ENCODE measurements at places on chromosomes 7 and 10.
A peak's percentile ranks its signal among the peaks of the same experiment; 100 is the strongest.

- peak; percentile 90 for DNase-seq
Measured at GRCh38 chr10:22345301-22346095, at the start of gene SPAG6. Gene SPAG6, plus strand, starts transcription at chr10:22345496. Its CDS starts 116 bp downstream, at chr10:22345612.

- DNase-seq = no peak
Measured at GRCh38 chr7:28356619-28357018, 55.7 kb upstream of the CREB5 start.

DNA sequence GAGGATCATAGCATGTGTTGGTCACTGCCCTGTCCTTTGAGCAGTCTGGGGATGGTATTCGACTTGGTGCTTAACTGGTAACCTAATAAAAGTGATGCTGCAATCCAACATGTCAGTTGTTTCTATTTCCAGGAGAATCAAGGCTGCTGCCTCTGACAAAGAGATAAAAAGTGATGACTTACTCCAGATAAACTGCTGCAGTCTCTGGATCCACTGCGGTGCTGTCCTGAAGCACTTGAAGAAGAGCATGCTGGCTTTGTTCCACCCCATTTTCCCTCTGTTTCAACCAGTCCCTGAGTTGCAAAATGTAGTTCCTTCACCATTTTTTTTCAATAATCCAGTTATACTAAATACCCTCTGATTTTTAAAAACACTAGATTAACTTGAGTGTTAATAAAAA, 403.5 kb upstream of the ANKRD30A start:
- no peak for DNase-seq

DNA sequence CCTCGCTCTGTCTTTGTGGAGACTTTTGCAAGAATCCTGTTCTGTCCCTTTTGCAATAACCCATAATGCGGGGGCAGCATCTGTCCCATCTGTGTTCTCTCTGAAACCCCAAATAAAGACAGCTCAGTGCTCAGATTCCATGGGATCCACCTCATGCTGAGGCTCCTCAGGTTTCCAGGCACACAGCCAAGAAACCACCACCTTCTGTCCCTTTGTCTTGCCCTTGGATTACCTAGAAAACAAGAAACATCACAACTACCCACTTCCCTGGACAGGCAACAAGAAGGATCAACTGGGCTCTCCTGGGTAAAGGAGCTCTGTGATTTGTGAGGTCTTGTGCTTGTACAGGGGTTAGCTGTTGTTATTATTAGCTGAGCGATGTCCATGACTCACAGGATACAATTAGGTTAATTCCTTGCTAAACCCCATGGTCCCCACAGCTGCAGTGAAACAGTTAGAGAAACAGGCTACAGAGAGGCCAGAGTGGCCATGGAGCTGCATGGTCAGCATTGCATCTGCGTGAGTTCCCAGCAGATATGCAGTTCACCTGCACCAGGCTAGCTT, 50.2 kb downstream of the CXCL12 start:
- no peak for DNase-seq

GRCh38 chr10:77500754-77501151, 136.9 kb downstream of the KCNMA1 start:
- DNase-seq = no peak

DNA sequence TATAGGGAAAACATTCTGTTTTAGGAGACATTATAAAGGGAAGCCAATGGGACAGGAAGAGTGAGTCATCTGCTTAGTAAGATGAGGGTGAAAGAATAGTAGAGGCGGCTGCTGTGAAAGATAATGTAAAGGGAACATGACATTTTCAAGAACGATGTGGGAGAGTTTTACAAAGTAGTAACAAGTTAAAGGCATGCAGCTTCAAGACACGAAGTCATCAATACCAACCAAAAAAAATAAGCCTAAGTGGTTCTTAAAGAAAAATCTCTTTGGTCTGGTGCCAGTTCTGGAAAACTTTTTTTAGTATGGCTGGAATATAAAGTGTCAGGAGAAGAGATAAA, 6.1 kb downstream of the GSTO1 start:
- no peak for DNase-seq

GRCh38 chr10:119403921-119404320, 138.6 kb downstream of the RGS10 start:
- no peak for DNase-seq

DNA sequence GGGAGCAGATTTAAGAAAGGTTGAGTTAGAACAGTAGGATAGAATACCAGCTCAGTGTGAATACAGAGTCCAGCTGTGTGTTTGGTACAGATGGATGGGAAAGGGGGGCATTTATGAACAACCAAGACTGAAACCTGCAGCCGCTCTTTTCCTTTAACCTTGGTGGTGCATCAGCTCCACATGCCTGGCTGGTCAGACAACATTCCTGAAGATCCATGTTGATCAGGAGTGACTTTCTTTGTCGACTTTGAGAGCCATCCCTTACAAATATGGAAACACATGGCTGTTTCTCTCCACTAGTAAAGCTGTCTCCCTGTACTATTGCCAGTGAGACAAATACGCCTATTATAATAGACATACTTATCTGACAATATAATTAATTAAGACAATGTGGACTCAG, 476.5 kb upstream of the IGFBP3 start:
- no peak for DNase-seq

DNA sequence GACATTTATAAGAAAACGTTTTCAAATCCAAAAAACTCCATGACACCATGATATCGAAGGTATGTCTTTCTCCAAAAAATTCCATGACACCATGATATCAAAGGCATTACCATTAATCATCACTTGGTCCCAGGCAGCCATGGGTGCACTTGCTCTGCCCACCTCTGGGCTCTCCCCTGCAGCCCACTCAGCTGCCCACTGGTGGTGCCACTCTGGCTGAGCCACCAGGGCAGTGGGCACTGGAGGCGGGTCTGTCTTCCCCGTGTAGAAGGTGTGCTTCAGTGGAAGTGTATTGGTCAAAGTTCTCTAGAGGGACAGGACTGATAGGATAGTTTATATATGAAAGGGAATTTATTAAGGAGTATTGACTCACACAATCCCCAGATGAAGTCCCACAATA, 240.4 kb downstream of the KLF6 start:
- no peak for DNase-seq

- DNase-seq = peak; percentile 52
Measured at GRCh38 chr10:42769673-42770072, 12.9 kb upstream of the BMS1 start.

DNA sequence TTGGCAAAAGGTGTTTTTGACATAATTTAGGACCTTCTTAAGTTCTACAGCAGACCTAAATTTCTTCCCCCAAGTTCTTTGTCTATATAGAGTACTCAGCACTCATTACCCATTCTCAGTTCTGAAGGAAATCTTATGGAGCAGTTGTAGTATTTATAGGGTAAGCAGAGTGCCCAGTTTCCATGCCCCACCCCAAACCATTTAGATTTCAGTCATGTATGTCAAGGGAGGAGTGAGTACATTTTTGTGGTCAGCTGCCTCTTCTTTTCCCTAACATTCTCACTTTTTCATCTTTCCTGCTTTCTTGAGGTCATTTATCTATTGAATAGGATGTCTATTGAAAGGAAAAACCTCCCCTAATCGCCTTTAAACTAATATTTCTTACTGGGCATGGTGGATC, 83.3 kb downstream of the KAT6B start:
- DNase-seq = no peak

DNA sequence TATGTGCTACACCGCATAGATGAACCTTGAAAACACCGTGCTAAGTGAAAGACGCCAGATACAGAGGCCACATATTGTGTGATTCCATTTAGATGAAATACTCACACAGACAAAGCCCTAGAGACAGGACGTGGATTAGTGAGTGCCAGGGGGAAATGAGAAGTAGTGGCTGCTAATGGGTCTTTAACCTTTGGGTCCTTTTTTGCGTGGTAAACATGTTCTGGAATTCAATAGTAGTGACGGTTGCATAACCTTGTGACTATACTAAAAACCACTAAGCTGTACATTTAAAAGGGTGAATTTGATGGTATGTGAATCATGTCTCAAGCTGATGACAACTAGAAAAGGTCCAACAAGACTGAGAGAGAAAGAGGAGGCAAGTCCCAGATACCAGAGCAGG, 15.6 kb downstream of the SMKR1 start:
- DNase-seq = no peak

DNA sequence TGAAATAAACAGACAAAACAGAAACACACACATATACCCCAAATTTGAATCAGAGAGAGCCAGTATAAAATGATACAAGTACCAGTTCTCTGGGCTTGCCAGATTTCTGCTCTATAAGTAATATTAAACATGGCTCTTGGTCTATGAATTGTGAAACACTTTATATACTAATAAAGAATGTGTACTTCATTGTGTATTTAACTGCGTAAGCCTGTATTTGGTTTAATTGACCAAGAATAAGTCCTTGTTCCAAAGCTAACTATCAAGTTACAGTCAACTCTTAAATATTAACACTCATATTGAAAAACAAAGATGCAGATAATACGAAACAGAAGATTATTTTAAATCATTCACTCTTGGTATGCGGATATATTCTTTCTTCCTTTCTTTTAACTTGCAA, 8.7 kb downstream of the FGFR2 start:
- no peak for DNase-seq

GRCh38 chr10:132062116-132062515, 3.6 kb upstream of the JAKMIP3 start:
- DNase-seq = no peak

DNA sequence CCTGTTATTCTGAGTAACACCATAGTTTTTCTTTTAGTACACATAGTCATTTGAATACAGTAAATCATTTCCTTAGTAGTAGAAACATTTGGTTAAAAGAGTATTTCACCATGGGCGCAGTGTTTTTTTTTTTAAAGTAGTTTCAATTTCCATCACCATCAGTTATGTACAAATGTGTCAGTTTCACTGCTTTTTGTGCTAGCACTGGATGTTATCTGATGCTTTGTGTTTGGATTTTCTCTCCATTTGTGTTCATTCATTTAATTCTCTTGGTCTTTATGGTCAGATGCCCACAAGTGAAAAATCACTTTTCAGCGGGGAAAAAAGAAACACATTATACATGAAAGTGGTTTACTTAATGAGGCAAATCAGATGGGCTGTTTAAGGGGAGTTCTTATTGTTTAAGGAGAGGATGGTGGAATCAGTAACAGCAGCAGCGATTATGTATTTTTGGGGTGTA, 16.0 kb upstream of the HK1 start:
- DNase-seq = no peak

- DNase-seq = no peak
Measured at GRCh38 chr7:91247500-91247899, 16.7 kb upstream of the FZD1 start.

DNA sequence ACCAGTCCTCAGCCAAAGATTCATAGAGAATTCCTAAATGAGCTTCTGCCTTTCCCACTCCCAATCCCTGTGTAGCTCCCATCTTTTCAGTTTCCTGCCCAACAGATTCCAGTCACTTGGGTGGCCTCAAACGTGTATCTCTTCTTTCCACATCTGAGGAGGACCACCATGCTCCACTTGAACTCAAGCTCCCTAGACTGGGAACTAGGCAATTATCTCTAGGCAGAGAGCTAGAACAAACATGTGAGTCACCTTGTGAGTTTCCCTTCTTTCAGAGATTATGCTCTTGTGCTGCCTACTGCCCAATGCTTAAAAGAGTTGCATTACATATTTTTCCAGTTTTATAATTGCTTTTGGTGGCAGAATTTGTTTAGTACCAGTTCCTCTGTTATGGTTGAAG, 178.0 kb downstream of the MDFIC start:
- DNase-seq = no peak

GRCh38 chr7:55425141-55425752, 60.1 kb downstream of the LANCL2 start:
- no peak for DNase-seq

- DNase-seq = no peak
Measured at GRCh38 chr7:19665399-19666008, 43.3 kb downstream of the POLR1F start.

GRCh38 chr7:24769851-24770250, 12.6 kb upstream of the GSDME start:
- DNase-seq = no peak

- DNase-seq = no peak
Measured at GRCh38 chr10:69842020-69842419, 40.3 kb downstream of the COL13A1 start.

DNA sequence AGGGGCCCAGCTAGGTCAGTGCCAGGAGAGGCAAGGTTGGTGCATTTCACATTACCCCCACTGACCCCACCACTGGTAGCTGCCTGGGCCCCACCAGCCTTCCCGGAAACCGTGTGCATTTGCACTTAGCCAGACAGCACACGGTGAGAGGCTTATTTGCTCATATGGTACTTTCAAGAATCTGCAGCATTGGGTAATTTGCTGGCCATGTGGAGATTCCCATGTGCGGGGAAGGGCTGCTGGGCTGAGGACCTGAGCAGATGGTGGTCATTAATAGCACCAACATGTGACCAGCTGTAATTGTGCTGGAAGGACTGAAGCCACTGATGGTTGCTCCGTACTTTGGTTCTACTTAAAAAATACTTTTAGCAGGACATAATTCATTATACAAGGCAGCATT, 323.8 kb downstream of the DPP6 start:
- no peak for DNase-seq

DNA sequence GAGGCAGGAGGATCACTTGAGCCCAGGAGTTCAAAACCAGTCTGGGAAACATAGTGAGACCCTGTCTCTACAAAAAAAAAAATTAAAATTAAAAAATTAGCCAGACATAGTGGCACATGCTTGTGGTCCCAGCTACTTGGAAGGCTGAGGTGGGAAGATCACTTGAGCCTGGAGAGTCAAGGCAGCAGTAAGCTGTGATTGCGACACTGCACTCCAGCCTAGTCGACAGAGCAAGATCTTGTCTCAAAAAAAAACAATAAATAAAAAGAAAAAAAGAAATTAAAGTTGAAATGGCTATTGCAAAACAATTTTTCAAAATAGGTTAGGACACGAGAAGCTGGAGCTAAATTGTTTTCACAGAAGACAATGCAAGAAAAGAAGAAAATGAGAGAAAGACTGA, 379.0 kb upstream of the RNF32 start:
- DNase-seq = no peak

GRCh38 chr7:35701287-35701900, 6.5 kb upstream of the HERPUD2 start:
- DNase-seq = no peak

- no peak for DNase-seq
Measured at GRCh38 chr10:74910976-74911350, 84.6 kb downstream of the KAT6B start.

GRCh38 chr7:29435167-29435566, 128.5 kb upstream of the PRR15 start:
- DNase-seq = no peak

- no peak for DNase-seq
Measured at GRCh38 chr7:150398965-150399320, 19.8 kb downstream of the ZNF775 start.

GRCh38 chr7:1748839-1749173, 78.7 kb downstream of the ELFN1 start:
- no peak for DNase-seq

- no peak for DNase-seq
Measured at GRCh38 chr7:156765901-156766656, 125.5 kb downstream of the RNF32 start.

GRCh38 chr7:38307640-38308039, 34.2 kb upstream of the TARP start:
- DNase-seq = no peak

GRCh38 chr7:45026984-45027773, 27.2 kb downstream of the CCM2 start:
- no peak for DNase-seq
